Tracheal epithelial cell (primary cell): ENCODE measurements at places on chromosomes 2 and 18. TPM values are rescaled to one million over a fixed set of nuclear protein-coding genes. Genes with fewer than 3 reads are reported as not detected.

The AGXT gene
- not detected in 2 replicates for total RNA-seq

The TUBB8B gene
- total RNA-seq = 0.24 TPM in 1 of 2 replicates, not detected in the other

The SLC30A3 gene
- not detected in 2 replicates for total RNA-seq

The FBXO15 gene
- total RNA-seq = 0.48 TPM in 1 of 2 replicates, not detected in the other

The CD226 gene
- under 0.01 and 1.9 TPM in 2 replicates for total RNA-seq

The TUBA4B gene
- total RNA-seq = not detected in 2 replicates

The ABCG8 gene
- total RNA-seq = under 0.01 TPM in 1 of 2 replicates, not detected in the other

The MYO7B gene
- total RNA-seq = not detected in 2 replicates

The LYG2 gene
- not detected in 2 replicates for total RNA-seq

The FBXO36 gene
- 2.7 and 5.5 TPM in 2 replicates for total RNA-seq

The ZC3H8 gene
- 3.4 and 7.2 TPM in 2 replicates for total RNA-seq

The TSN gene
- total RNA-seq = 46.0 and 61.2 TPM in 2 replicates

The C2orf76 gene
- 3.4 and 4.8 TPM in 2 replicates for total RNA-seq

The RALBP1 gene
- total RNA-seq = 79.3 and 81.4 TPM in 2 replicates

The TMEM178A gene
- 0.43 TPM in 1 of 2 replicates, not detected in the other for total RNA-seq

The BCL11A gene
- total RNA-seq = 6.7 and 6.8 TPM in 2 replicates

The CYTIP gene
- not detected in 2 replicates for total RNA-seq

The PUM2 gene
- 43.6 and 60.3 TPM in 2 replicates for total RNA-seq

The RBM44 gene
- total RNA-seq = 0.24 TPM in 1 of 2 replicates, not detected in the other

The PCARE gene
- total RNA-seq = not detected in 2 replicates

The C2orf15 gene
- total RNA-seq = 1.7 TPM in 1 of 2 replicates, not detected in the other

The EML6 gene
- total RNA-seq = 0.43 and 0.48 TPM in 2 replicates

The UBE2F gene
- 70.3 and 79.8 TPM in 2 replicates for total RNA-seq

The IL1F10 gene
- total RNA-seq = not detected in 2 replicates

The DGUOK gene
- total RNA-seq = 53.0 and 56.5 TPM in 2 replicates

The TANK gene
- 88.2 and 91.4 TPM in 2 replicates for total RNA-seq

The LCLAT1 gene
- 9.0 and 13.3 TPM in 2 replicates for total RNA-seq

The RELCH gene
- total RNA-seq = 19.3 and 32.8 TPM in 2 replicates

The DHRS9 gene
- total RNA-seq = 0.72 and 13.0 TPM in 2 replicates

The OSBPL1A gene
- total RNA-seq = 24.1 and 32.2 TPM in 2 replicates

The NBAS gene
- 69.6 and 97.0 TPM in 2 replicates for total RNA-seq

The BOLL gene
- not detected in 2 replicates for total RNA-seq

The TNFRSF11A gene
- total RNA-seq = 0.21 and 0.72 TPM in 2 replicates

The TMEM163 gene
- 0.72 TPM in 1 of 2 replicates, not detected in the other for total RNA-seq

The POMC gene
- total RNA-seq = 0.72 TPM in 1 of 2 replicates, not detected in the other

The CFAP221 gene
- 0.72 TPM in 1 of 2 replicates, not detected in the other for total RNA-seq

The NAT8 gene
- not detected in 2 replicates for total RNA-seq

The SLC66A2 gene
- total RNA-seq = 61.9 and 67.1 TPM in 2 replicates

The SKA1 gene
- 0.85 and 1.2 TPM in 2 replicates for total RNA-seq

The MEP1B gene
- total RNA-seq = not detected in 2 replicates

The PECR gene
- 14.9 and 19.4 TPM in 2 replicates for total RNA-seq

The PAIP2B gene
- 2.2 and 3.4 TPM in 2 replicates for total RNA-seq

The SEPTIN10 gene
- 71.4 and 74.2 TPM in 2 replicates for total RNA-seq

The DLX1 gene
- not detected in 2 replicates for total RNA-seq

The REG1B gene
- total RNA-seq = not detected in 2 replicates

The TBR1 gene
- not detected in 2 replicates for total RNA-seq

The CIB4 gene
- total RNA-seq = not detected in 2 replicates

The PHLPP1 gene
- 4.8 and 6.8 TPM in 2 replicates for total RNA-seq

The CNTNAP5 gene
- total RNA-seq = not detected in 2 replicates

The MAP4K3 gene
- 18.3 and 28.7 TPM in 2 replicates for total RNA-seq

The NT5DC4 gene
- total RNA-seq = not detected in 2 replicates

The RAMP1 gene
- 4.9 and 5.5 TPM in 2 replicates for total RNA-seq

The RAPGEF4 gene
- total RNA-seq = 0.64 and 1.4 TPM in 2 replicates

The SOX11 gene
- total RNA-seq = under 0.01 TPM in 1 of 2 replicates, not detected in the other

The TRABD2A gene
- total RNA-seq = 0.72 and 2.6 TPM in 2 replicates

The PSMA8 gene
- not detected in 2 replicates for total RNA-seq

The ANKRD30B gene
- total RNA-seq = not detected in 2 replicates

The NEU4 gene
- total RNA-seq = not detected in 2 replicates
